Stimulated activated naive CD8-positive, alpha-beta T cell treated with anti-CD3 and anti-CD28 coated beads, Interleukin-15, amount 100 ng/mL, for 72 hours (primary cell): ENCODE measurements at places on chromosomes 12 and 14.

DNA sequence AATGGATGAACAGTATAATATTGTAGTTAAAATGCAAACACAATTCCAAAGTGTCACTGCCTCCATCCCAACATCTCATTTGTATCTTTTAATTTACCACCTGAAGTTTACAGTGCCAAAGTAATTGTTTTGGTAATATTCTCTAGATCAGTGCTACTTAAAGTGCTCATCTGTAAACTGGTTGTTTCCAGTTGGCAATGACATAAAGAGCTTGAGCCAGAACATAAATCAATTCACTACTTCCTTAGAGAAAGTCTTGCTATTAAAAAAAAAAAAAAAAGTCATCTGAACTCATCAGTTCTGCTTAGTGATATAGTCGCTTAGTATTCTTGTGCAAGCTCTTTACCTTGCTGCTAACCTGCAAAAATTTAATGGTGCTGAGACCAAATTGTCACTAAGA is 16.4 kb downstream of the PLCZ1 start:
- DNase-seq: no peak

GRCh38 chr12:1970331-1970900 is 33.8 kb downstream of the DCP1B start:
- no peak for DNase-seq

- no peak for DNase-seq
These were observed 221.6 kb downstream of the SLC25A21 start for GRCh38 chr14:36950812-36951211.

GRCh38 chr14:45060551-45060950 is 23.4 kb upstream of the PRPF39 start:
- DNase-seq: no peak

GRCh38 chr14:91367173-91368171 is 50.1 kb downstream of the CCDC88C start:
- peak; percentile 47 for DNase-seq
